ENCODE measurements at places on chromosomes 6 and 20.

GRCh38 chr6:93932175-93932574 is 512.8 kb upstream of the EPHA7 start:
- DNase-seq = no peak

DNA sequence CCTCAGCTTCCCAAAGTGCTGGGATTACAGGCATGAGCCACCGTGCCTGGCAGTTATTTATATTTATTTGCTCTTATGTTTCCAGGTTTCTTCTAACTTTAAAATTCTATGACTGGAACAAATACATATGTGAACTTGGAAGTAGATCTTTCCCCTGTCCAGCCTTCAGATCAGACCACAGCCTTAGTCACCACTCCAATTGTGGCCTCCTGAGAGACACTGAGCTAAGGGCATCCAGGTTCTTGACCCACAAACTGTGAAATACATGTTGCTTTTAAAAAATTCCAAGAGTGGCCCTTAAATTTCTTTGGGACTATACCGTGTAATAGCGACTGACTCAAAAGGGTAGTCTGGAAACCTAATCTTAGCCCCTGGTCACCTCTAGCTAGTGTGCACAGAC is 1.5 kb upstream of the ADGRG6 start:
- no peak for DNase-seq

DNA sequence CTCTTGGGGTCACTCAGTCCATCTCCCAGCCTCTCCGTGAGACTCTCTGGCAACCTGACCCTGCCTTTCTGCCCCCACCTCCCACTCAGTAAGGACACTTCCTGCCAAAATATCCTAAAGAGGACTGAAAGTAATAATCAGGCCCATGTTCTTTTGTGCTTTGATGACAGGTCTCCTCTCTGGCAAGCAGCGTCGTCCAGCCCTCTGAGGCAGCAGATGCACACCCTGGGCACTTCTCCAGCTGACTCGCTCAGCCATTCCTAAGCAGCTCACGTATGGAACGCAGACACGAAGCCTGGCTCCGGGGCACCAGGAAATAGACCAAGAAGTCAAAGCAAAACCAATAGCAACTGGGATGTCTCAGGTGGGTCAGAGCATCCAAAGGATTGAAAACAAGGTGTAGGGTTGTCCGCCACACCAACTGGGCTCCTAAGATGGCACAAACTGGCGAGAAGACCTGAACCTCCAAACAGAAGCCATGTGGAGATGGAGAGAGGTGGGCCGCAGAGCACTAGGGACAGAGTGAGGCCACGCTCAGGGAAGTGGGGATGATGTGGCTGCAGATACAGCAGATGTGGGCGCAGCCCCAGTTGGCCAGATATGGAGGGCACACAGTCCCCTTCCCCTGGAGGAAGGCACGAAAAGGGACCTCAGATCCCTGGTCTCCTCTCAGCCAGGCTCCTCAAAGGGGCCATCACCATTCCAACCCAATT is 99.3 kb downstream of the PRND start:
- DNase-seq = no peak

DNA sequence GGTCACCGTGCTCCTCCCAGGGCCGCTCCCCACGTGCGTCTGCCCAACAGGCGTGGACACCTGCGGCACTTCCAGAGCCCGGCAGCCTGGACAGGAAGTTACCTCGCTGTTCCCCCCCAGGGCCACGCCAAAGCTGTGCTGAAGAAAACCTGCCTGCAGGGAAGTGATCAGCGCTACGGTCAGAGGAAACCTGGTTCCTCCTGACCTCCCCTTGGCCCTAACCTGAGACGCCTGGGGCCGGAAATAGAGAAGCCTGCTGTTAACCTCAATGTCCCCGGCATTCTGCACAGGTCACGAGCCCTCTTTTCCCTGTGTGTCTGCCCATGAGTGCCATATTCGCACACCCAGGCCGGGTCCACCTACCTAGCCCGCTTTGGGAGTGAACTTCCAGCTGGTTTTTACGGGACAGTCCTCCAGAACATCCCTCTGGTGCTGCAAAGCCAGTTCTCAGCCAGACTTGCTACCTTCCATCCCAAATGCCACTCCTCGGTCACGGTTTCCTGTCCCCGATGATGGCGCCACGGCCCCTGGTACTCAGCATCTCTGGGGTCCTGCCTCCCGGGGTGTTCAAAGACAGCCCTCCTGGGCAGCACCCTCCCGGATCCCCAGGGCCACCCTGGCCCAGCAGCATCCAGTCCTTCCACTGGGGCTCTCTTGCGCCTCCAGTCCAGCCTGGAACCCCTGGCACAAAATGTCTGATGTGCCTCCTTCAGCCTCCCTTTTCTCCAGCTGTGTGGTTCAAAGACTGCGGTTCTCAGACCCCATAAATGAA is 12.0 kb upstream of the IRF4 start:
- no peak for DNase-seq

DNA sequence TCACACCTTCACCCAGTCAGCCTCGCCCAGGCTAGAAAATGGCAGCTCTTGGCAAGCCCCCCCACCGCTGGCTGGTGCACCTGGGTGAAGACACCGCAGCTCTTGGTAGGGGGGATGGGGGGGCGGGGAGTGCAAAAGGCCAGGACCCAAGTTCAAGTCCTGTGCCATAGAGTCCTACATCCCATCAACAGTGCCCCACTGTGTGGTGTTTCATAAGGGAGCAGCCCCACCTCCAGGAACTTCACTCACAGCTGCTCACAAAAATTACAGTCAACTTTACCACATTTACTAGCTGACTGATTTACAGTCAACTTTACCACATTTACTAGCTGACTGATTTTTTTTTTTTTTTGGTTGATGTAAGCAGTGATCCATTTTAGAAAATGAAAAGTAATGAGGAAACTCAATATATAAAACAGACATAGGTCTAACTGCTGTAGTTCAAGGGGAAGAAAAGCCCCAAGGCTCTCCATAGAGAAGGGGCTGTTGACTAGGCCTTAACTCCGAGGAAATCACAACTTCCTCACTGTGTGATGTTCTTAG is 208.9 kb upstream of the SNX9 start:
- DNase-seq = no peak

DNA sequence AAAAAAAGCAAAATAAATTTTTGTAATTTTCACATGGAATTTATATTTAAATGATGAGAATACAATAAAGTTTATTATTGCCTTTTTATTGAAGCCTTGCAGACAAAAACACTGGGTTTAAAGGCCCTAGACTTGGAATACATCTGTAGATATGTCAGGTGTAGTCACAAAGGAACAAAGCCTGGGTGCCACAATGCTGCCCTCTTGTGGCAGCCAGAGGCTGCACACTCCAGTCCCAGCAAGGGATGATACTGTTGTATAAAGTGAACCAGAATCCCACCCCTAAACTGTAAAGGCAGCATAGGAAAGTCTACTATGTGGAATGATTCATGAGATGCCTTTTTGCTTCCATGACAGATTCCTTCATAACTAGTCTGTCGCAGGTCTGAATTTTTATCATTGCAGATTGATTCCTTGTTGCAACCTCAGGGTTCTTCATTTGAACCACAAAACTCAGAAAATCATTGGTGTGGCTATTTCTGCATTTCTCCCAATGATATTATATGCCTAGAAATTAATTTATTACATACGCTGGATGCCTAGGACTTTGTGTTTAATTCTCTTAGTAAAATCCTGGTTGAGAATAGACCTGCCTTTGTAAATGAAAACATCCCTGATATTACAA is 37.0 kb downstream of the MAK start:
- peak; percentile 33 for DNase-seq

DNA sequence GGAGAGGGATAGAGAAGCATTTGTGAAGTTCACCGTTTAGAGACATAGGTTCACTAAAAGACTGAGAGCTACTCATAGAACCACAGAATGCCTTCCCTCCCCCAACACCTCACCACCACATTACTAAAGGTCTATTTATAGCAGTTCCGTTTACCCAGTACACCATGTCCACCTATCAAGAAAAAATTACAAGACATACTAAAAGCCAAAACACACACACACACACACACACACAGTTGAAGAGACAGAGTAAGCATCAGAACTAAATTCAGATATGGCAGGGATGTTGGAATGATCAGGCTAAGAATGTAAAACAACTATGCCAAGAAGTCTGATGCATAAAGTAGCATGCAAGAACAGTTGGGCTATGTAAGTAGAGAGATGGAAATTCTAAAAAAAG is 52.3 kb downstream of the SLC22A3 start:
- DNase-seq = no peak

DNA sequence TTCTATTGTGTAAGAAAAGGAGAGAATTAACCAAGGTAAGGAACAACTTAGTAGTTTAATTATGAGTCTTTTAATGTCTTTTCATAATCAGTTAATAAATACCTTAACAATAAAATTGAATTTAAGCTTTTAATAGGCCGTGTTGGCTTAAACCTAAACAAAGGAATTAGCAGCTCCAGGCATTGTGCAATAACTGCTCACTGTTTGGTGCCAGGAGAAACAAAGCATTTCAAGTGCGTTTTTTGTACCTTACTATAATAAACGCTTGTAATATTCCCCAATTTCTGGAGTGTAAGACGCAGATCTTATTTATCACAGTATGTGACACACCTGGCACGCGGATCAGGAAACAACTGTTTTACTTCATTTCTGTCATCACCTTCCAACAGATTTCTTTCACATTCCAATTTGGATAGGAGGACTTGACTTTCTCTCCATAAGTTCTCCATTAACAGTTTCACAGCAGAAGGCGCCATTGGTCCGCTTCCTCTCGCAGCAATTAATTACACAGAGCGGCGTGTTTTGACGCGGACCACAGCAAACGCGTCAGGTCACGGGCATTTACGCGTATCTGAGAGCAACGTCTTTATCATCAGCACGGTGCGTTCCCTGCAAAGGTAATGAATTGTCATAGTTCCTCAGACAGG is 335.8 kb upstream of the NT5E start:
- no peak for DNase-seq

GRCh38 chr6:18115356-18115755 is 7.1 kb downstream of the NHLRC1 start:
- DNase-seq = no peak

DNA sequence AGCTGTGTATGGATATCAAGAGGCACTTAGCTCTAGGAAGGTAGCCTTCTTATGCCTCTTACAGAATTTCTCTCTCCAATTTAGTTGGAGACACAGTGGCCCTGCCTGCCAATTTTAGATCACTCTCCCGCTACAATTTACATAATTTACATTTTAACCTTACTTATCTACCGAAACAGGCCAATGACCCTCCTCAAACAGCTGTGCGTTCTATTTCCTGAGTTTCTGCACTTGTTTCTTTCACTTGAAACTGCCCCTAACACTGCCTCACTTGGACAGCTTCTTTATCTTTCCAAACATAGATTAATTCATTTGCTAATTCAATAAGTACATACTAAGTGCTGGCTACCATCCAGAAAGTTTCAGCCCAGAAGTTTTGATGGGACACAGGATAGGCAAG is 52.9 kb upstream of the HDDC2 start:
- DNase-seq = no peak

DNA sequence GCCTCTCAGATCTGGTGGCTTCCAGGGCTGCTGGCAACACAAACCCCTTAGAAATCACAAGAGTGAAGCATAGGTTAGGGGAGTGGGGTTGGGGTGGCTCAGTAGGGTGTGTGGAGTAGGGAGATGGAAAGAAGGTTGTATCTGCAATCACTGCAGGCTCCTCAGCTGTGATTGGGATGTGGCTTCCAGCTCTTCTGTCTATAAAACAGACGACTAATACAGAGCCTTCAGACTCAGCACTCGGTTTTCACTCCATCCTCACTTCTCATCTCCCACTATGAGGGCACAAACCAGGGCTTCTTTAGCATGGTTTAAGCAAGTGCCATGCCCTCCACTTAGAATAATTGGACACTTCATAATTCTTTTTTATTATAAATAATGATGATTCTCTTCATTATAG is 46.4 kb upstream of the CAP2 start:
- DNase-seq = no peak

- no peak for DNase-seq
Observed at GRCh38 chr20:14313341-14314020, 23.9 kb downstream of the FLRT3 start.

DNA sequence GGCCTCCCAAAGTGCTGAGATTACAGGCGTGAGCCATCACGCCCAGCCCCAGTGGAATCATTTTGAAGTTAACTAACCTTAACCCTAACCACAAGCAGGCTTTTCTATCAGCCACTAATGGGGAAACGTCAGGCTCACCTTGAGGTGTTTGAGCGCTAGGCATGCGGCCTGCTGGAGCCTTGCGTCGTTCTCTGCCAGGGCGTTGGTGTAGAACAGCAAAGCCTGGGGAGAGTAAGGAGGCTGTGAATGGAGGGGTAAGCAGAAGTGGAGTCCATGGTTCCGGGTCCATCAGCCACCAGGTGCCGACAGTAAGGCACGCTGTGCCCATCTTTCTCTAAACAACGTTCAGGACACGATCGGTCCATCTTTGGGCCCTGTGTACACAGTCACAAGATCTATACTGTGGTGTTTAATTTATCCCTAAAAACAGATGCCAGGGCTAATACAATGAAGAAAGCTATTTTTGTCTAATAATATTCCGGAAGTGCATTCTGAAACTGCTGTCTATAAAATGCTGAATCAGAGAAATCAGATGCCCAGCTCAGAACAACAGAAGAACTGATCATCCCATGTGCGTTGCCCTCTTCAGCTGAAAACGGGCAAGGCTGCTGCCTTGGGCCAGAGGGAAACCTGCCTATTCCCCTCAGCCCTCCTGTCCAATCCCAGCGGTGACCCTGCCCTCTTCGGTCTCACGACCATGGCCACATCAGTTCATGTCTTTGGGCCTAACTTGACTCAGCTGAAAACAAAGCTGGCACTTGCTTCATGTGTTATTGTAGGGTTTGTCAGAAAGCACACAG is 79.6 kb downstream of the PTPN1 start:
- no peak for DNase-seq

GRCh38 chr20:8532169-8532568 is 400.1 kb downstream of the PLCB1 start:
- no peak for DNase-seq

- DNase-seq = no peak
Observed at GRCh38 chr6:113979937-113980336, 9.0 kb upstream of the HDAC2 start.

GRCh38 chr20:23641936-23642751 is 4.4 kb upstream of the CST3 start:
- DNase-seq = no peak

GRCh38 chr6:16901306-16901705 is 140.0 kb upstream of the ATXN1 start:
- DNase-seq = no peak

DNA sequence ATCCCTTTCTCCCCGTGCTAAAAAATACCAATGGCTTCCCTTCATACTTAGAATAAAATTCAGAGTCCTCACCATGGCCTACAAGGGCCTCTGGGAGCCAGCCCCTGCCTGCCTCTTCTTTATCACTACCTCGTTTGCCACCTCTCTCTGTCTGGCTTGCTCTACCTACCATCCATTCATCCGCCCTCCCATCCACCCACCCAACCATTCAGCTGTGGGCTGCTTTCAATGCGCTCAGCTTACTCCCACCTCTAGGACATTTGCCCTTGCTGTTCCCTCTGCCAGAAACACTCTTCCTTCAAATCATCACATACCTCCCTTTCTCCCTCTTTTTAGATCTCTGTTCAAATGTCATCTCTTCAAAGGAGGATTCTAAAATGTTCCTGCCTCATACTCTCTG is 44.4 kb downstream of the PACSIN1 start:
- no peak for DNase-seq

- no peak for DNase-seq
Observed at GRCh38 chr6:170307080-170307545, 555 bp downstream of the FAM120B start.

Measured in stimulated activated CD8-positive, alpha-beta memory T cell treated with anti-CD3 and anti-CD28 coated beads, Interleukin-4, amount 100 ng/mL, for 24 hours (primary cell).